ENCODE measurements at places on chromosomes 11 and 22.
A peak's percentile ranks its signal among the peaks of the same experiment; 100 is the strongest.

- no peak for DNase-seq
Measured at GRCh38 chr22:29719899-29720645, at the start of gene CABP7. Gene CABP7 (plus strand): TSS chr22:29720003. CDS start chr22:29720425, 422 bp downstream.

DNA sequence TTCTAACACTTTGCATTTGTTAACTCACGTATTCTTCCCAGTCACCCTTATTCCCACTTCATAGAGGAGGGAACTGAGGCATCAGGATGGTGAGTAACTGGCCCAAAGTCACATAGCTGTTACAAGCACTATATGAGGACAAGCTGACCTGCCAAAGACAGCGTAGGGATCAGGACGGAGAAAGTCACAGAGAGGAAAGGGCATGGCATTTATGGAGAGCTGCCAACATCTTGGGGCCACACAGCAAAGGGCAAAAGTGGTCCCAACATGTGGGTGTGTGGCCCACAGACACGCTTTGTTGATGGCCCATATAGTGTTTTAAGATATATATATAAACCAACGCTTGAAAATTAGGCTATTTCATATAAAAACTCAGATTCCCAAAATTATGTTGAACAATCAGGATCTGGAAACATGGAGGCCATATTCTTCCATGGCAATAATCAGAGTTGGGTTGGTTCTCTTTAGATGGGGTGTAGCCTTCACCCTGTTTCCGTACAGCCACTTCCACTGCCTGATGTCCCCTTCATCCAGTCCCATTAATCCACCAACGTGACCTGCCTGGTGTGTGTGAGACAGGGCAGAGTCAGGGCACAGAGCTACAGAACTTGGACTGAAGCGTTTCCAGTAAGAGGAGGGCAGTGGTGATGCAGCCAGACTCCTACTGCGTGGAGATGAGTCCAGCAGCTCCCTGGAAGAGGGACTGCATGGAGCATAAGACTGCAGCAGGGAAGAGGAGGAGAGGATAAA lies 39.9 kb upstream of the CD5 start:
- DNase-seq: no peak

GRCh38 chr11:114259551-114259983 lies 36.6 kb upstream of the NNMT start:
- no peak for DNase-seq

GRCh38 chr11:108891909-108892511 lies 227.1 kb downstream of the DDX10 start:
- no peak for DNase-seq

DNA sequence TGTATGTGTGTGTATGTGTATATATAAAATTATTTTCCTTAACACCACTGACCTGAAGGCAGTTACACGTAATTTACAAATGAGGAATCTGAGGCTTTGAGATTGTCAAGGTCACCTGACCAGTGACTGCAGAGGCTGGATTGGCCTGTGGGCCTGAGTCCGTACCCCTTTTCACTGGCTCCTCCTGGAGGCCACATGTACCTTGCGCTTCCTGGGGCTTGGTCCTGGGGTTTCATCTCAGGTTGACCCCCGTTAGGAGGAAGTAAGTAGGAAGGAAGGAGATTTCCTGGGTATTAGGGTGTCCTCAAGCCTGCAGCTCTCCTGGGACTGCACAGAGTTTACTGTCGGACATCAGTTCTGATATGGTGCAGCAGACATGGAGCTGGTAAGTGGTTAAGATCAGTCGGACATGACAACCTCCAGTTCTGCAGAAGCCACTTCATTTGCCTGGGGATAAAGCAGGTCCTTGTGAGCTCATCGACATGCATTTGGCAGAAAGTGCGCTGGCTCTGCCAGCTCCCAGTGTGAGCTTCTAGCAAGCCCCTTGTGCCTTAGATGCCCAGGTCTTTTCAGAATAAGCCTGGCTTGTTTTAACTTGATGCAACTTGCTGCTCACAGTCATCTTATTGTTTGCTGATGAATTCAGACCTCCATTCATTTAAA lies 36.6 kb downstream of the ST3GAL4 start:
- no peak for DNase-seq

- no peak for DNase-seq
Measured at GRCh38 chr11:44016546-44017442, 31.0 kb upstream of the ACCSL start.

DNA sequence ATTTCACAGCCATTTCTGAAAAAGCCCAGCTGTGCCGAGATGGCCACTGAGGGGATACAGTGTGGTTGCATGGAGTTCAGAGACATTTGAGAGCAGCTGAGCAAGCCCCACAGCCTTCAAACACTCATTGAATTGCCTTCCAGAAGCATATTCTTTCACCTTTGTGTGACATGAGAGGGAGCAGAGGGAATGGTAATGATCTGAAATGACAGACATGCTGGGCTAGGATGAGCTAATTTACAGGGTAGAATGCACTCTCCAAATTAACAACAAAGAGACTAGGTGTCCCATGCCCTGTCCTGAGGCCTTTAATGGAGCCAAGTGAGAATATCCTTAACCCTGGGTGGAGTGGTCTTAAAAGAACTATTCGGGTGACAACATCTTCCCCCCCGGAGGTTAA lies 585.4 kb downstream of the NELL1 start:
- DNase-seq: no peak

DNA sequence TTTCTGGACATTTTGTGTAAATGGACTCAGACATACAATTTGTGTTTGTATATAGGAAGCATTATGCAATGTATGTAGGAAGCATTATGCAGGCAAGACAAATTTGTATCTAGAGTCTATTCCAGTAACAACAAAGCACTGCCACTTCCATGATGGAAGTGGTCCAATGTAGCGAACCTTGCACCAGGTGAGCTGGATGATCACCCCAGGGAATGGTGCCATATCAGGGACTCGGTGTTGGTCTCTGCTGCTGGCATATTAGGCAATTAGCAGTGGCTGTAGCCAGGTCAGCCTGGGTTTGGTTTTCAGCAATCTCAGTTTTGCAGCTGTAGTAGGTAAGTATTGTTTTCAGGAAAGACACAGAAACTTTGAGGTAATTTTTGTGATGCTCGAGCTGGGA lies 12.8 kb downstream of the ZFP91 start:
- no peak for DNase-seq

GRCh38 chr11:114163229-114163631 lies 103.7 kb downstream of the ZBTB16 start:
- DNase-seq: no peak

DNA sequence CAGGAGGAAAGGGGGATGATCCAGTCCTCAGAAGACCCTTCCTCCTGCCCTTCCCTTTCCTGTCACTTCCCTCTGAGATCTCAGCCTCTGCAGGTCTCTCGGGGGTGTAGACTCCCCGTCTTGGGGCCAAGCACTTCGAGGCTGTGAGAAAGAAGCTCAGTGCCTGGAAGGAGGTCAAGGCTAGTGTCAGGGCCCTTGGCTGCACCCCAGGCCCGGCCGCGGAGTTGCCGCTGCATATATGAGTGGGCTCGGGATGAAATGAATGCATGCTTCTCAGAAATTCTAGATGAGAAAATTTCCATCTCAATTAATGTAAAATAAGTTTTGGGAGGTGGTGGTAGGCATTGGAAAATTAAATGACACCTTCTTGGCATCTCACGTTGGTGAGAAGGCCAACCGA lies 1313.7 kb downstream of the BRD1 start:
- no peak for DNase-seq

GRCh38 chr11:34151166-34151565 lies 45.7 kb downstream of the NAT10 start:
- no peak for DNase-seq

GRCh38 chr11:23873406-23873805 lies 623.4 kb upstream of the LUZP2 start:
- no peak for DNase-seq

DNA sequence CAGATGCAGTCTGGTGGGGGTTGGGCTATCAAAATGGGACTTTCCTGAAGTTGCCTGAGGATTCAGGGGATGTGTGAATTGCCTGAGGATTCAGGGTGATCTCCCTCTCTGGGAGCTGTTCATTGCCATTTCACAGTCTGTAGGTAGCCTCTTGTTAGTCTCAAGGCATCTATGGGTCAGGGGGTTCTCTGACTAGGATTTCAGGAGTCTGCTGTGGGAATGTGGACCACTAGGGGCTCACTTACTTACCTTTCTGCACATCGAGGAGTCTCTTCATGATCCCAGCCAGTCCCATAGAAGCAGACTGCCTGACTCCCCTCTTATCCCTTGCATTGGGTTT lies 54.0 kb downstream of the KCNQ1OT1 start:
- no peak for DNase-seq

DNA sequence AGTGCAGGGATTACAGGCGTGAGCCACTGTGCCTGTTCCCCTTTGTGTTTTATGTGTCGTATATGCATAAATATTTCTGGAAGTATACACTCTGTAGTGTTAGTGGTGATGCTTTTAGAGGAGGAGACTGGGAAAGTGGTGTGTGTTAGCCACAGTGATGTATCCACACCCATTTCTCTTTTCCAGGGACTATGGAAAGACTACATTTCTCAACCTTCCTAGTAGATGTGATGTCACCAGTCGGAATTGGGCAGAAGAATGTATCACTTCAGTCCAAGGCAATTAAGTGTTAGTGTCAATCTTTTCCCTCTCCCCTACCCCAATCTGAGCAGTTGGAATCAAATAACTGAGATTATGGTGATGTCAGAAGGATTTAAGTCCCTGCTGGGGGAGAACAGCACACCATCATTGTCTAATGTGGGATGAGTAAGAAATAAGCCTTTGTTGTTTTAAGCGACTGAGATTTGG lies 5.8 kb upstream of the ATG16L2 start:
- DNase-seq: no peak

- no peak for DNase-seq
Measured at GRCh38 chr11:106475181-106475580, 397.7 kb downstream of the AASDHPPT start.

DNA sequence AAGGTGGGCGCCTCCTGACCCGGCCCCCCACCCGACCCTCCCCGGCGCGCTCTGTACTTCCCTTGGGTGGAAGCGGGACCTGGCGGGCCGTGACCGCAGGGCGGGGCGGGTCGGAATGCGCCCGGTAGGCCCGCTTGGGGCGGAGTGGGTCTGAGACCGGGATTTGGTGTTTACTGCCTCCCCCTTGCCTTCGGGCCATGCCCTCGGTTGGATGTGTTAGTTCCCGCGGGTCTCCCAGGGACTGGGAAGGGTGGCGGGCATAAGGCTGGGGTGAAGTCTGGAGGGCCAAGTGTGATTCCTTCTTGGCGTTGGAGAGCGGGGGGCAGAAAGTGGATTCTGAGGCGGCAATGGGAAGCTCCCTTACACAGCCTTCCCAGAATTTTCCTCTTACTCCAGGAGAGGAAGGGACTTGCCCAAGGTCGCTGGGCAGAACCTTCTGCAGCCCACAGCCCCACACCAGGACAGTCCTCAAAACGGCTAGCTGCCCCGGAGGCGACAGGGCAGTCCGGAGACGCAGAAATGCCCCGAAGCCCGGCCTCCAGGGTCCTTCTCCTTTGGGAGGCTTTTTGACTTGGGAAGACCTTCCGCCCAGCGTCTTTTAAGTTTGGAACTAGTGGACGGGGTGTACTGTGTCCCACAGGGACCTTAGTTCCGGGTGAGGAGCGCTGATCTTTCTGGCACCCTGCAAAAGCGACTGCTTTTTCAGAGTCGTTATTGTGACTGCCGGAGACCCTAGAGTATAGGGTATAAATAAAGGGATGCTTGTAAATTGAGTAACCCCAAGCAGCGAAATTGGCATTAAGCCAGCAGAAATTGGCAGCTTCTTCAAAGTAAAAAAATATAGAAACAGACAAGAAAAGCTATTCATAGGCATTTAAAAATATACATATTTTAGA lies 647 bp downstream of the SWAP70 start:
- peak; percentile 82 for DNase-seq

DNA sequence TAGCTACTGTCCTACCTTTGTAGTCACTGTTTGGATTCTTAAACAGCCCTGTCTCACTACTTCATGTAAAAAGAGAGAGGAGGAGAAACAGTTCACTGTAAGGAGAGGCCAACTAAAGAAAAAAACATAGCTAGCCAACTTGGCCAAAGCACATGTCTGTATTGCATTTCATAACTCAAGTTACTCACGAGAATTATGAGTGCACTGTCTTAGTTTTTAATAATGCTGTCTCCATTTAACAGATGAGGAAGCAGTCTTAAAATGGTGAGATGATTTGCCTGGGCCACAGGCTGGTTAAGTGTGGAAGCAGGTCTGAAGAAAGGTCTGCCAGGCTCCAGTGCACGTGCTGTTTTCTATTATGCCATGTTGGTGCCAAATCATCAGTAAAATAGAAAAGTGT lies 104.5 kb downstream of the UVRAG start:
- no peak for DNase-seq

DNA sequence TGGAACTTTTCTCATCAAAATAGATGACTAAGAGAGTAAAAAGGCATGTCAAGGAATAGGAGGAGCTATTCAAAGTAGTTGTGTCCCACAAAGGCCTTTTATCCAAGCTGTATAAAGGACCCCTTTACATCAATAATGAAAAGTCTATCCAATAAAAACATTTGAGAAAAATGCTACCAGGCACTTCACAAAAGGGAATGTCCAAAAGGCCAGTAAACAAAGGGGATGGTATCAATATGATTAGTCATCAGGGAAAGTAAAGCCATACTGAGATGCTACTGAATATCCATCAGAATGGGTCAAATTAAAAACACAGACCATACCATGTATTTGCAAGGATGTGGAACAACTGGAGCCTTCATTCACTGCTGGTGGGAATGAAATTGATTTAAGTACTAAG lies 224.9 kb downstream of the NELL1 start:
- DNase-seq: no peak

GRCh38 chr11:1300121-1300520 lies 9.3 kb downstream of the TOLLIP start:
- no peak for DNase-seq

DNA sequence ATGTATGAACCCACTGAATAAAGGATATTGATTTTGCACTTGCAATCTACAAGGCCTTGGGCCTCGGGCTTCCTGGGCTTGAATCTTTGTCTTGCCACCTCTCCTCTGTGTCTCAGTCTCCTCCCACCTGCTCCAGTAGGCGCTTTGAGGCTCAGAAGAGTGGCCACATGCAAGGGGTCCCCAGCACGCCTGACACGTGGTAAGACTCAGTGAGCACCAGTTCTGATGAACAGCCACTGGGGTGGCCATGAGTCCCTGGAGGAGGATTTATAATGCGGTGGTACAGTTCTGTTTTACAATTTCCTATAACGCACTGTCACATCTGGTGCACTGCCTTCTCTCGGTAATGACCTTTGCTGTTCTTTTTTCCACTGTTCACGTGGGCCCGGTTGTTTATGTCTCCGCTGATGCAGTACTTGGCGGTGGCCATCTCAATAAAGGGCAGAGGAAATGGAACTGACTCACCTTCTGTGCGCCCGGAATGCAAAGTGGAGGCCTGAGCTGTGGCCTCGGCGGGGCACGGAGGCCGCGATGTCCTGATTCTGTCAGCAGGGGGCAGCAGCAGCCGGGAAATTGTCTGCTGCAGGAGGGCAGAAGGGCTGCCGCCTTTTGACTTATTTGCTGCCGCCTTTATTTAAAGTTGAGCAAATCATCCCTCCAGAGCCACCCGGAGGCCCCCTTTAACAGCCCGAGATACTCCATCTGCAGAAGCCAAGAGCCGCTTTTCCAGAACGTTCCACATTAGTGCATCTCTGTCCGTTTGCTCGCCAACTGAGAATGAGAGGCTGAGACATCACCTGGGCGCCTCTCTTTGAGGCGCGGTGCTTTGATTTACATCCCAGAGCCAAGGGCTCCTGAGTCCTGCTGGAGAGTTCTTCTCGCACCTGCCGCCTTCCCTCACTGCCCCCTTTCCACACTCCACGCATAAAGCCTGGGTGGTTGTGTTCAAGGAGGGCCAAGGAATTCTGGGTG lies 6.0 kb upstream of the IFT27 start:
- DNase-seq: peak; percentile 97

- DNase-seq: no peak
Measured at GRCh38 chr22:33652615-33653014, 267.7 kb downstream of the LARGE1 start.

GRCh38 chr22:23571486-23571885 lies 8.6 kb downstream of the IGLL1 start:
- DNase-seq: no peak

GRCh38 chr11:57418131-57418530 lies 8.8 kb downstream of the SLC43A3 start:
- DNase-seq: no peak
